ENCODE measurements at places on chromosomes 2 and 18.

- no peak for DNase-seq
Observed at GRCh38 chr2:129465045-129465444, 514.4 kb upstream of the RAB6C start.

DNA sequence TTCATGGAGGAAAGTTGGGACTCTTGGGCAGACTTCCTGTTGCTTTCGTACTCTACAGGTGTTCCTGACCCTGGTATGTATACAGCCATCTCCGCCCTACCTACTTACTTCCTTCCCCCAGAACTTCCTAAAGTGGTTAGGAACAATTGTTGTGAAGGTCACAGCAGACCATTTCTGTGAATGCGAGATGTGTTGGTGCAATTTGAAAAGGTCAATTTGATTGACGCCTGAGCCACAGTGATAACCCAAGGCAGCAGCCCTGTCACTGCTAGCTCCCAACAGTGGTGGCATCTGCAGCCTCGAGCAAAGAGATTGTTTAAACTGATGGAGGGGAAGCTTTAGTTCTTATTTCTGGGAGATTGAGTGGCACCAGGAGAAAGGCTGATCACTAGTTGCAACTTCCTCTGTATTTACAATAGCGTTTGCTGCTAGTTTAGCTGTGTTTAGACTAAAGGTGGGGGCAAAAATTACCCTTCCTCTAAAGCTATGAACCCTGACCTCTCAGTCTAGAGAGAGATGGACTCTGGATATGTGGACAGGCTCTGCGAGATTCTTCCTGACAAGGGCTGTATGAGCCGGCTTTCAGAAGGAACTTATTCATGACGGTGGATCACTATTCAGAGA is 78.3 kb upstream of the MAP4K3 start:
- DNase-seq, result no peak

GRCh38 chr2:159939946-159940345 is 122.5 kb downstream of the PLA2R1 start:
- DNase-seq, result no peak

DNA sequence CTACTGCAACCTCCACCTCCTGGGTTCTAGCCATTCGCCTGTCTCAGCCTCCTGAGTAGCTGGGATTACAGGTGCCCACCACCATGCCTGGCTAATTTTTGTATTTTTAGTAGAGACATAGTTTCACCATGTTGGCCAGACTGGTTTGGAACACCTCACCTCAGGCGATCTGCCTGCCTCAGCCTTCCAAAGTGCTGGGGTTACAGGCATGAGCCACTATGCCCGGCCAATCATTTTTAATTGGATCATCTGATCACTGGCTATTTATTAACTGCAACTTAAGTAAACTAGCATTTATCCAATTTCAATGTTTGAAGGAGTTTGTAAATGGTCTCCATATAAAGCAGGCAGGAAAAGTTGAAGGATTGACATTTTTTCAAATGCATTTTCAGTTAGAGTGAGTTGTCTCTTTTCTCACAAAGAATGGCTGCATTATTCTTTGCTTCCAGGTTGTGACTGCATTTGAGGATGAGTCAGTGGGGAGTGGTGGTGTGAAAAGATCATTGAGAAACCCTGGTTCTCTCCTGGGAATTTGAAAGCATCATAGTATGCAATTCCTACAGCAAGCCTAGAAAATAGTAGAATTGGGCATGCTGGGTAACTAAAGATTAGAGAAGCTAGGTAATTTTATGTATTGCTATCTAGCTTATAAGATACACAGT is 431.1 kb upstream of the ZEB2 start:
- no peak for DNase-seq

DNA sequence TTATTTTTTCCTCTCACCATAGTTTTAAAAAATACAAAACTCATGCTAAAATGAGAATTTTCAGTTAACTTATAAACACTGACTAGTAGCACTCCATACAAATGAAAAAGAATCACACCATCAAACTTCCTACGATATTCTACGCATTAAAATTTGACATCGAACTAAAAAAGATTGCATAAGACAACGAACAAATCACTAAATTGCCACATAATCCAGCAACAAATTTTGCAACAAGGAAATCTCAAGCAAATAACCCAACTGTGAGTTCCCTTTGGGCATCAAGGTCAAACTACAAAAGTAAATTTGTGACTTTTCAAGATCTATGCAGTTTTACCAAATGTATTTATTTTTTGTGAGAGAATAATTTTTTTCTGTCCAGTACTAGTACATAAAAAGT is 1.5 kb downstream of the MAP3K2 start:
- no peak for DNase-seq

DNA sequence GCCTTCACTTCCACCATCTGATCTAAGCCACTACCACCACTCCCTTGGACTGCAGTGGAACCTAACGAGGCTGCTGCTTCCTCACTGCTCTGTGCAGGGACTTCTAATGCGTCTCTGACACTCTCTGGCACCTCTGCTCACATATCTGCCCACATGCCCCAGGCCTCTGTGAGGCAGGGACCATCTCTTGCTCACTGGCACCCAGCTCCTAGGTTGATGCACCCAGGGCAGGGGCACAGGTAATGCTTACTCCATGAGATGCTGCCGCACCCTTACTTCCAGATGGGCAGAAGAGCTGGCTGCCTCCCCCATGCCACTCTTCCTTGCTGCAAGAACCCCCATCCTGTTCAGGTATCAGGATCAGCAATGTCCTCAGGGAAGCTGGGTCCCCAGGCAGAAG is 294.0 kb upstream of the HS6ST1 start:
- DNase-seq, result no peak

DNA sequence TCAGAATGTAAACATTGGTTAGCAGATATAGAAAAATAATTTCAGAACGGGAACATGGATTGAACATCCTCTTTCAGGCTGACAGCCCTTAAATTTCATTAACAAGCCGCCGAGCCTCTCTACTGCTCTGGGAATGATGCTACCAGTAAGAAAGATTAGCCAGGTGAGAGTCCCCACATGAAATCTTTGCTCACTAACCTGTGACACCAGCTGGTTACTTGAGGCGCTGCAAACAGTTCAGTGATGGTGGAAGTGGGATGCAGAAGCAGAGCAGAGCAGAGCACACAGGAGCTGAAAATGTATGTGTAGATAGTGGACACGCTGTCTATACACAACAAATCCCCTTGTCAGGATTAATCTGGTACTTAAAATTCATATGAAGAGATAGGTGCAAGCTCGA is 721.1 kb downstream of the DPP10 start:
- peak; percentile 8 for DNase-seq

DNA sequence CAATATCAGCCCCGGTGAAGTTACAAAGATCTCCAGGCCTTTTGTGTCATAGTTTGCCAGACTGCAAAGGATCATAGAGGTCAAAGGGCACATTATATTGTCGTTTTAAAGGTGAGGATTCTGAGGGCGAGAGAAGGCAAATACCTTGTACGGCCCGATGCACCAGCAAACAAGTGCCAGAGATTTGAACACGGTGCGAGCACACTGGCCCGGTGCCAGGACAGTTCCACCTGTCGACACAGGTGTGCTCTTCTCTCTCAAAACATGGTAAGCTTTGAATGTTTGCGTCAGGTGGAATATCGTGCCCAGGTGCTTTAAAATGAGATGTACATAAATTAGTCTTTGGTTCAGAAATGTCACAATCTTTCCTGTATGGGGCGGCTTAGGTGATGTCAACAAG is 776.1 kb upstream of the ID2 start:
- DNase-seq, result peak; percentile 91

All from DMS153 (cell line).